ENCODE measurements at places on chromosomes 4 and X. TPM values are rescaled to one million over a fixed set of nuclear protein-coding genes. Genes with fewer than 3 reads are reported as not detected.

Gene DGKK
- total RNA-seq = 0.98 TPM

Gene NEIL3
- total RNA-seq = 4.0 TPM

Gene NXT2
- total RNA-seq = 13.4 TPM

Gene NEUROG2
- 1.2 TPM for total RNA-seq

Gene CT45A5
- total RNA-seq = not detected

Gene CTSO
- total RNA-seq = 12.3 TPM

Gene MAGED4
- 84.8 TPM for total RNA-seq

DNA sequence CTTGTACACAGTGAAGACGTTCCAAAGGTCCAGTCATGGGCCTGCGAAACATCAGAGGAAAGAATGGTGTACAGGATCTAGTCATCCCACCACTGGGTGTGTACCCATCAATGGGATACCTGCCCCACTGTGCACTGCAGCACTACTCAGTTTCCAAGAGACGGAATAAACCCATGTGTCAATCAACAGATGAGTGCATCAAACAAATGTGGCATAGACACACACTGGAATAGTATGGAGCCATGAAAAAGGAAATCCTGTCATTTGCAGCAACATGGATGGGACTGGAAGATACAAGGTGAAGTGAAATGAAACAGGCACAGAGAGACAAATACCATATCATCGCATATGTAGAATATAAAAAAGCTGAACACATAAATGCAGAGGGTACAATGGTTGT lies 48.0 kb downstream of the DHRSX start:
- H3K4me3 ChIP-seq = no peak overlapping the region
- H3K36me3 ChIP-seq = peaks cover 3% of the 10 kb centered on the region
- no peak overlapping the region for H3K27ac ChIP-seq
- H3K4me1 ChIP-seq = peaks cover 9% of the 10 kb centered on the region

GRCh38 chr4:80265571-80266252 lies 752 bp upstream of the FGF5 start:
- DNase-seq = no peak
- peak overlapping the region; percentile 93 for H3K4me3 ChIP-seq

- no peak overlapping the region for H3K27ac ChIP-seq
- no peaks in the 10 kb centered on the region for H3K27me3 ChIP-seq
- DNase-seq = no peak
- peaks cover 3% of the 10 kb centered on the region for H3K36me3 ChIP-seq
Observed at GRCh38 chr4:99305638-99306400, 15.0 kb upstream of the ADH1A start.

- no peak overlapping the region for H3K4me3 ChIP-seq
- H3K4me1 ChIP-seq = no peaks in the 10 kb centered on the region
- DNase-seq = no peak
- H3K36me3 ChIP-seq = no peaks in the 10 kb centered on the region
- no peak overlapping the region for H3K27ac ChIP-seq
Observed at GRCh38 chrX:42128020-42128419, 204.7 kb upstream of the CASK start.

- no peak overlapping the region for H3K27ac ChIP-seq
- no peak overlapping the region for H3K4me3 ChIP-seq
- no peaks in the 10 kb centered on the region for H3K4me1 ChIP-seq
- H3K36me3 ChIP-seq = peaks cover 65% of the 10 kb centered on the region
- no peaks in the 10 kb centered on the region for H3K27me3 ChIP-seq
Observed at GRCh38 chr4:87130985-87131703, 89.3 kb downstream of the KLHL8 start.

DNA sequence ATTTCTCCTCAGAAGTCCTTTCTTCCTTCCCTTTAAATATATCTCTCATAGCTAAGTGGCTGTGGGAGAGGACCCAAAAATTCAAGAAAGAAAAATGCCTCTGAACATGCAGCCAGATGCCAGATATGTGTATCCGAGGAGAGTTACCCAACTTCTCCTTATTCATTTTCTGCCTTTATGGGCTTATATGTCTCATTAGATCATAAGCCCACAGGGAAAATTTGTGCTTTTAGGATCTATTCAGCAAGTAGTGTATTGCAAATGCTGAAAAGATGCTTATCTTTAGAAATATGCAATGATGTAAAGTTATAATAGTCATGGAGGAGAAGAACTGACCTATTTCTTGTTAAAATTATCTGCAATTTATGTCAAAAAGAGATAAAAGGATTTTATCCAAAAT lies 371.8 kb upstream of the NOCT start:
- no peak overlapping the region for H3K4me3 ChIP-seq
- no peaks in the 10 kb centered on the region for H3K27me3 ChIP-seq
- no peak overlapping the region for H3K27ac ChIP-seq
- DNase-seq = no peak
- no peaks in the 10 kb centered on the region for H3K36me3 ChIP-seq

DNA sequence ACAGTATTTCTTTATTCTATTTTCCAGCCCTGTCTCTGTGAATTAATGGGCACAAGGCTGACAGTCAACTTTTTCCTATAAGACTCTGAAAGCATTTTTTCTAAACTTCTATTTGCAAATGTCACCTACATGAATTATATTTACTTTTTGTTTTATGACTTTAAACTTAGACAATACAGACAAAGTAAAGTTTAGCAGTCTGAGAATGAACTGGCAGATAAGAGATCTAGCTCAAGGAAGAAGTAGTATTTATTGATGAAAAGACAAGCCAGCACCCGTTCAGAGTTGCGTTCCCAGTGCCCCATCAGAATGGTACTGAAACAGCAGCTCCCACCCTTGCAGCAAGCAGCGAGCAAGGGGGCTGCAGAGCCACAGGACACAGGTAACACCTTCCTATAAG lies 148.5 kb downstream of the FAM13A start:
- no peak overlapping the region for H3K27ac ChIP-seq
- H3K4me3 ChIP-seq = no peak overlapping the region
- H3K27me3 ChIP-seq = no peaks in the 10 kb centered on the region
- H3K36me3 ChIP-seq = peaks cover 12% of the 10 kb centered on the region

GRCh38 chr4:81504112-81505003 lies 32.7 kb upstream of the RASGEF1B start:
- peaks cover 7% of the 10 kb centered on the region for H3K27me3 ChIP-seq
- DNase-seq = no peak
- no peaks in the 10 kb centered on the region for H3K36me3 ChIP-seq
- no peak overlapping the region for H3K4me3 ChIP-seq
- H3K27ac ChIP-seq = no peak overlapping the region

DNA sequence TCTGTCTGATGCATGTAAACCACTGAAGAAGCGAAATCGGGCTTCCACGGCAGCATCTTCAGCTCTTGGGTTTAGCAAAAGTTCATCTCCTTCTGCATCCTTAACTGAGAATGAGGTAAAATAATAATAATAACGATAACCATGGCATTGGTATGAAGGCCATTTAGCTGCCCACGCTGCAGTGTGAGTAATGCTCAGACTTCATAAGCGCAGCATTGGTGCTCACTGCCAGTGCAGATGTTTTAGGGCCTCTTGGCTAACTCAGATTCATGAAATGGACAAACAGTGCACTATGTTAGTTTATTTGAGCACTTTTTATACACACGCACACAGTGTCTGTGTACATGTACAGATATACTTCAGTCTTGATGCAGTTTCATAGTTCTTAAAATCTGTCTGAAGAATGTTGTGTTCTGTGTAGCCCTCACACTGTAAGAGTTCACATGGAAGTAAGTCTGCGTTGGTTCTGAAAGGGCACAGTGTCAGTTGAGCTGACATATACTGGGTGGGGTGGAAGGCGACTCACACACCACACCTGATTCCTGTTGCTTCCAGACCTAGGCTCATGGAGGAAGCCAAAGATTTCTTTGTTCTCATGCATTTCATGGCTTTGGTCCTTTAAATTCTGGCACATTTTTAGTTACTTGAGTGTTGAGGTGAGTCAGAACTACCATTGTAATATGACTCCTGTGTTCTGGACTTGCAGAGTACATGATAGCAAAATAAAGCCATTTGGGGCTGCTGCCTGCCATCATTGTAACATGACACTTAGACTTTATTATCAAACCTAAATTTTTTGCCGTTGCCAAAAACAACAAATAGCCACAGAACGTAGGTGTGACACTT lies 68.7 kb downstream of the NSD2 start:
- no peak for DNase-seq
- no peaks in the 10 kb centered on the region for H3K27me3 ChIP-seq
- H3K4me3 ChIP-seq = no peak overlapping the region
- H3K36me3 ChIP-seq = peaks cover 18% of the 10 kb centered on the region

- peaks cover 10% of the 10 kb centered on the region for H3K27me3 ChIP-seq
- H3K4me1 ChIP-seq = peaks cover 4% of the 10 kb centered on the region
Observed at GRCh38 chr4:20773144-20773997, 73.1 kb downstream of the PACRGL start.

DNA sequence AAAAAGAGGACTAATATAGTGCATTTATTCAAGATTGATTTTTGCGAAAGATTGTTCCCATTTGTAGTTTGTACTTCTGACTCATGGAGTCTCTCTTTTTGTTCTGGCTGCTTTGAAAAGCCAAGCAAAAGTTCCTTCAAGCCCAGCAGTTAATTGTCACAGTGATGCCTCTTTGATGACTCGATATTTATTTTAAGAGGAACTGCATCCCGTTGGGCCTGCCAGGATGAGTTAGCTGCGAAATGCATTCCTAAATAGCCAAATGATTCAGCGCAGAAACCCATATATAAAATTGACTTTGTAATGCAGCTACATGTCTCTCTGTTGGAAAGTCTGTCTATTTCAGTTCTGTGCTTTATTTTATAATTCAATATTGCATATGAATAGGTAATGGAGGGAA lies 295.1 kb downstream of the GBA3 start:
- DNase-seq = no peak
- H3K27me3 ChIP-seq = no peaks in the 10 kb centered on the region
- H3K36me3 ChIP-seq = no peaks in the 10 kb centered on the region

- no peak overlapping the region for H3K27ac ChIP-seq
- H3K4me1 ChIP-seq = no peaks in the 10 kb centered on the region
- peaks cover 17% of the 10 kb centered on the region for H3K36me3 ChIP-seq
- no peak overlapping the region for H3K4me3 ChIP-seq
- no peaks in the 10 kb centered on the region for H3K27me3 ChIP-seq
- DNase-seq = no peak
Observed at GRCh38 chrX:107076158-107076557, 42.5 kb downstream of the RBM41 start.

GRCh38 chr4:148062301-148062950 lies 330.5 kb downstream of the ARHGAP10 start:
- H3K27ac ChIP-seq = peak overlapping the region; percentile 90
- peaks cover 43% of the 10 kb centered on the region for H3K4me1 ChIP-seq
- DNase-seq = no peak
- H3K27me3 ChIP-seq = no peaks in the 10 kb centered on the region
- no peak overlapping the region for H3K4me3 ChIP-seq
- peaks cover 18% of the 10 kb centered on the region for H3K36me3 ChIP-seq

GRCh38 chrX:13051529-13052172 lies 7.2 kb upstream of the FAM9C start:
- H3K36me3 ChIP-seq = peaks cover 4% of the 10 kb centered on the region
- no peak overlapping the region for H3K27ac ChIP-seq
- H3K27me3 ChIP-seq = no peaks in the 10 kb centered on the region
- H3K4me1 ChIP-seq = peaks cover 2% of the 10 kb centered on the region
- H3K4me3 ChIP-seq = no peak overlapping the region

- no peaks in the 10 kb centered on the region for H3K4me1 ChIP-seq
- no peak overlapping the region for H3K4me3 ChIP-seq
- peaks cover 3% of the 10 kb centered on the region for H3K27me3 ChIP-seq
- DNase-seq = no peak
- peaks cover 4% of the 10 kb centered on the region for H3K36me3 ChIP-seq
Observed at GRCh38 chrX:103754401-103754800, 22.2 kb upstream of the PLP1 start.

- H3K27ac ChIP-seq = no peak overlapping the region
- no peaks in the 10 kb centered on the region for H3K27me3 ChIP-seq
- no peaks in the 10 kb centered on the region for H3K4me1 ChIP-seq
- H3K36me3 ChIP-seq = no peaks in the 10 kb centered on the region
Observed at GRCh38 chr4:187321711-187322110, 598.1 kb upstream of the FAT1 start.

- DNase-seq = no peak
- no peaks in the 10 kb centered on the region for H3K36me3 ChIP-seq
- H3K4me3 ChIP-seq = no peak overlapping the region
- peaks cover 3% of the 10 kb centered on the region for H3K27me3 ChIP-seq
- H3K4me1 ChIP-seq = no peaks in the 10 kb centered on the region
- H3K27ac ChIP-seq = no peak overlapping the region
Observed at GRCh38 chrX:120358737-120359456, 3.0 kb upstream of the ATP1B4 start.

- no peaks in the 10 kb centered on the region for H3K36me3 ChIP-seq
- DNase-seq = no peak
- no peaks in the 10 kb centered on the region for H3K4me1 ChIP-seq
- no peak overlapping the region for H3K4me3 ChIP-seq
- H3K27ac ChIP-seq = no peak overlapping the region
Observed at GRCh38 chr4:8731364-8731763, 138.8 kb downstream of the CPZ start.

GRCh38 chr4:185293202-185293601 lies 83.8 kb downstream of the SNX25 start:
- H3K27me3 ChIP-seq = no peaks in the 10 kb centered on the region
- H3K36me3 ChIP-seq = peaks cover 15% of the 10 kb centered on the region
- H3K4me3 ChIP-seq = no peak overlapping the region
- H3K27ac ChIP-seq = no peak overlapping the region
- no peak for DNase-seq

- H3K4me1 ChIP-seq = no peaks in the 10 kb centered on the region
- no peak for DNase-seq
- no peak overlapping the region for H3K4me3 ChIP-seq
- H3K27me3 ChIP-seq = no peaks in the 10 kb centered on the region
Observed at GRCh38 chrX:141791856-141792255, 46.3 kb upstream of the MAGEC3 start.

GRCh38 chr4:38743866-38744265 lies 38.9 kb downstream of the TLR10 start:
- H3K27me3 ChIP-seq = no peaks in the 10 kb centered on the region
- no peak overlapping the region for H3K27ac ChIP-seq

GRCh38 chr4:2829933-2830451 lies 13.7 kb upstream of the ADD1 start:
- H3K27ac ChIP-seq = no peak overlapping the region
- DNase-seq = no peak
- no peaks in the 10 kb centered on the region for H3K4me1 ChIP-seq
- no peak overlapping the region for H3K4me3 ChIP-seq

DNA sequence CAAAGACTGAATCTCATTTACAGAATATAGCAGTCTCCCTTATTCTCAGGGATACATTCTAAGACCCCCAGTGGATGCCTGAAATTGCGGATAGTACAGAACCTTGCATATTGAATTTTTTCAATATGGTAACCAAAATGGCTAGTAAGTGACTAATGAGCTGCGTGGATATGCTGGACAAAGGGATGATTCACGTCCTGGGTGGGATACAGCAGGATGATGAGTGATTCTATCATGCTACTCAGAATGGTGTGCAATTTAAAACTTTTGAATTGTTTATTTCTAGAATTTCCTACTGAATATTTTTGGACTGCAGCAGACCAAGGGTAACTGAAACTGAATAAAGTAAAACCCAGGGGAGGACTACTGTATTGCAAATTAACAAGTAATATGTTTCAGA lies 66.7 kb downstream of the STAG2 start:
- no peaks in the 10 kb centered on the region for H3K4me1 ChIP-seq
- no peak overlapping the region for H3K4me3 ChIP-seq
- DNase-seq = no peak
- no peaks in the 10 kb centered on the region for H3K27me3 ChIP-seq
- peaks cover 3% of the 10 kb centered on the region for H3K36me3 ChIP-seq

GRCh38 chr4:68299492-68300457 lies 50.1 kb downstream of the YTHDC1 start:
- H3K36me3 ChIP-seq = no peaks in the 10 kb centered on the region
- no peak for DNase-seq
- no peaks in the 10 kb centered on the region for H3K4me1 ChIP-seq
